Endothelial cell of umbilical vein (primary cell): ENCODE measurements at places on chromosomes 5 and 9. TPM values are rescaled to one million over a fixed set of nuclear protein-coding genes. Genes with fewer than 3 reads are reported as not detected.

The ORM2 gene
- total RNA-seq: not detected in 2 replicates

The CCDC180 gene
- 2.5 and 4.5 TPM in 2 replicates for total RNA-seq

DNA sequence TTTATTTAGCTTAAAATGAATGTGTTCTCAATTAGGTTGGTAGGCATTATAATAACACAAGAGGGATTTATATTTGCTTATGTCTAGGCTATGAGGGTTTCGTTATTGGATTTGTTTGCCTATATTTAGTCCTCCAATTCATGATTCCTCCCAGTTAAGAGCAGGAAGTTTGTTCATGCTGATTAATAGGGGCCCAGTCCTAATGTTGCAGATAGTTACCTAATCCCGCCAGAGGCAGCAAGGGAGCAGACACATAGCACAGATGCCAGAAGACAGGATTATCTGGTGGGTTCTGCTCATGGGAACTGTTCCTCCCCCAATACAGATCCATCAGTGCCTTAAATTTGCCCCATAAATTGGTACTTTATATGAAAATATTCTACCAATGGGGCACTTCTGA, 100.8 kb upstream of the TLE4 start:
- H3K4me1 ChIP-seq: no peaks in the 10 kb centered on the region
- H3K36me3 ChIP-seq: no peaks in the 10 kb centered on the region
- no peak overlapping the region for H3K27ac ChIP-seq
- H3K4me3 ChIP-seq: no peak overlapping the region
- no peak for DNase-seq
- H3K27me3 ChIP-seq: no peaks in the 10 kb centered on the region

GRCh38 chr5:17415321-17415758, 82.7 kb upstream of the TAF11L2 start:
- DNase-seq: no peak
- no peak overlapping the region for H3K27ac ChIP-seq
- no peaks in the 10 kb centered on the region for H3K27me3 ChIP-seq
- no peaks in the 10 kb centered on the region for H3K36me3 ChIP-seq
- H3K4me3 ChIP-seq: no peak overlapping the region

DNA sequence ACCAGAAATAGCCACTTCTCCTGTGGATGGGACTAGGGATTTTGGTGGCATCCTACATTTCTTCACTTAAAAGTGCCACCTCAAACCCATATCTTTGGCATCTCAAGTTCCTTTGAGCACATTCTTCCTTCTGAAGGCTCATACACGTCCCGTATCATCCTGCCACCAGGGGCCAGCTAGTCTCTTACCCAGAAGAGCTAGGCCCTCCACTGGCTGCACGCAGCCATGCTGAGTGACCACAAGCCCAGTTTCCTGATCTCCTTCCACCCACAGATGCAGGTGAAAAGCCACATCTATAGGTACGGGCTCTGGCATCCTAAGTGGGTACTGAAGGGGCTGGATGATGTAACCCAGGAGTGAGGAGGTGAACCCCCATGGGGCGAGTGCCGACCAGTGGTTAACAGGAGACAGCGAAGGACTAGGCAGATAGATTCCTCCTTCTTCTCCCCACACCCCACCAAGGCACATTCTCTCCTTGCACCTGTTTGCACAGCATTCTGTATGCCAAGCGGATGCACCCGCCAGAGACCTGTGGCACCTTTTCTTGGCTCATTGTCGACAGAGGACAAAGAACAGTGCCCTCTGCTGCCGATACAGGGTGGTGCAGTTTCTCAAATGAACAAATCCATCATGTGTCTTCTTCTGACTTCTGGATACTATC, 14.4 kb upstream of the SCGB3A1 start:
- peaks cover 3% of the 10 kb centered on the region for H3K4me1 ChIP-seq
- no peak overlapping the region for H3K27ac ChIP-seq
- DNase-seq: peak; percentile 59
- no peaks in the 10 kb centered on the region for H3K27me3 ChIP-seq
- H3K36me3 ChIP-seq: peaks cover 2% of the 10 kb centered on the region
- H3K4me3 ChIP-seq: no peak overlapping the region

DNA sequence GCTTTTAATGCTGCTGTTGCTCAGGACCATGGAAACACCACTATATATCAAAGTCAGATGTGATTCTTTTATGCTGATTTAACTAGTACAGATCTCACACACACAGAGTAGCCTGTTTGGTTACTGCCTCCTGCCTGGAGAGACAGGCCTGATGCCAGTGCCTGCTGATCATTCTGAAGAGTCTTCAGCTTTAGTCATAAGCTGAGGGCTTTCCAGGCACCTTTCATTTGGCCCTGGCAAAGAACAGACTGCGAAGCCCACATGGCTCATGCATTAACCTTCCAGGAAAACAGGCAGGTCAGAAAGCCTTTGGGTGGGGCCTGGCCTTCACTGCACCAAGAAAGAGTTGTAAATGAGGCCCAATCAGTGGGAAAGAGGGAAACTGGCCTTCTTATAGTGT, 144.7 kb downstream of the SAXO1 start:
- no peak for DNase-seq
- no peak overlapping the region for H3K4me3 ChIP-seq

DNA sequence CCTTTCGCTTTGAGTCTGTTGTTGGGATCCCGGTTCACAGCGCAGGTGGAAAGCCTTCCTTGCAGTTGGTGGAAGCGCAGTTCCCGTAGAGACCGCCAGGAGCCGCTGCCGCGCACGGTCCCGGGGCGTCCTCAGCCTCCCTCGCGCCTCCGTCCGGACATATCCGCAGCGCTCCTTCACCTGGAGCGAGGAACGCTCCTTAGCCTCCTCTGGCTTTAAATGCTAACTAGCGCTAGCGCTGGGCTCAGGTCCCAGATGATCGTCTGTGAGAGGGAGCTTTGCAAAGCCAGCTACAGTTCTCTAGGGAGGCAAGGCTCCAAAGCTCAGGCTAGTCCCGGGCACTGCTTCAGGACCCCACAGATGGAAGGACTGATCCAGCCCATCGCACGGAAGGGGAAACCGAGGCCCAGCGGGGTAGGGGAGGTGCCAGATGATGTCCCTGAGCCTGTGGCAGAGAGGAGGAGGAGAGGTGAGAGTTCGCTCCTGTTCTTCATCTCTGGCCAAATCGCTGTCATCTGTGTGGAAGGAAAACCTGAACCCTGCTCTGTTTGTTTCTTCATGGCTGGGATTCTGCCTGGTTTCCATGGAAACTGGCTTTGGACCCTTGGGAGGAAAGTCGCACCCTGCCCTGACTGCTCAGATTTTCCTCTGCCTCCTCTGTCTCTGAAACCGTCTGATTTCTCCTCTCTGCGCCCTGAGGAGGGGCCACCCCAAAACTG, 31.4 kb downstream of the COL15A1 start:
- no peaks in the 10 kb centered on the region for H3K4me1 ChIP-seq
- H3K27ac ChIP-seq: no peak overlapping the region
- H3K27me3 ChIP-seq: no peaks in the 10 kb centered on the region
- DNase-seq: peak; percentile 58
